ENCODE measurements at places on chromosomes 11 and 22. TPM values are rescaled to one million over a fixed set of nuclear protein-coding genes. Genes with fewer than 3 reads are reported as not detected.
A peak's percentile ranks its signal among the peaks of the same experiment; 100 is the strongest.

DNA sequence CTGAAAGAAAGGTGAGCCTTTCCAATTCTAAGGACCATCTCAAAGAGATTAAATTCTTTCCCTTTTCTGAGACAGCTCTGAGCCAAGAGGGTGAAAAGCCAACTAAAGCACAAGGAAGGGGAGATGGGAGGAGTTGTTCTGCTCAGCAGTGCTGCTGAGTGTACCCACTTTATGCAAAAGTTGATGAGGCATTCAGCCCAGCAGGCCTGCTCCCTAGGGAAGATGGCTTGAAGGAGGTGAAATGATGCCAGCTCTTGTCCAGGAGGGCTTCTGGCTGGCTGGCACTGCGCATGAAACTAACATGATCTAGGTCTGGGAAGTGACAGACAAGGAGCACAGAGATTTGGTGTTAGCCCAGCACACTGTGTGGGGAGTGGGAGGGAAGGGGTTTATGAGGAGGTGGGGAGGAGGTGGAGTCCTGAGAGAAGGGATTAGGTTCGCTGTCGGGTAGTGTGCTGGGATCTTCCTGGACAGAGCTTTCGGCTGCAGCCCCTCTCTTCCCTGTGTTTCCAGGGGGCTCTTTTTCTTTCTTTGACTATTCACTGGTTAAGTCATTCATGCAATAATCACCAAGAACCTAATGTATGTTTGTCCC, 225.5 kb upstream of the NARS2 start:
- no peak for DNase-seq

CREB3L1 gene
- not detected for total RNA-seq

- no peak for DNase-seq
Observed at GRCh38 chr11:116130122-116130521, 625.9 kb upstream of the CADM1 start.

DNA sequence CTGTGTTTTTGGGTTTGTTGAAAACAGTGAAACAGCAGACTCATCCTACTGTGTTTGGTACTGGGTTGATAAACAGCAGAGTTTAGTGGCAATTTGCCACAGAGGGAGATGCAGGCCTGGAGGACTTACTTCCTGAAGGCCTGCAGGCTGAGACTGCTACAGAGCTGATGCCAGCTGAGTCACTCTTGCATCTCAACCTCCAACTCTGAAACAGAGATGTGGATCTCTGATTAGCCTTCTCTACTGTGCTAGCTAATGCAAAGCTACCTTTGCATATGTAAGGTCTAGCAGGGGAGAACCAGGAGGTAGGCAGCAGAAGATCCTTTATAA, 14.3 kb downstream of the ATP5MG start:
- peak; percentile 59 for DNase-seq

MGAT3 gene
- 0.55 TPM for total RNA-seq

Data from activated CD4-positive, alpha-beta memory T cell treated with anti-CD3 and anti-CD28 coated beads, Interleukin-2, amount 10 ng/mL, durations not matched to agents 7 days and 5 days (primary cell).